Stimulated activated CD4-positive, alpha-beta T cell treated with anti-CD3 and anti-CD28 coated beads, Interleukin-12 subunit alpha, Interleukin-12 subunit beta, amount 100 ng/mL, for 4 hours (primary cell): ENCODE measurements at places on chromosomes 6 and 20.

- DNase-seq, result no peak
These were observed at the start of gene C6orf118 for GRCh38 chr6:165308926-165309731. TSS of gene C6orf118 (minus strand) at chr6:165309605. CDS start at chr6:165309586, 19 bp downstream.

DNA sequence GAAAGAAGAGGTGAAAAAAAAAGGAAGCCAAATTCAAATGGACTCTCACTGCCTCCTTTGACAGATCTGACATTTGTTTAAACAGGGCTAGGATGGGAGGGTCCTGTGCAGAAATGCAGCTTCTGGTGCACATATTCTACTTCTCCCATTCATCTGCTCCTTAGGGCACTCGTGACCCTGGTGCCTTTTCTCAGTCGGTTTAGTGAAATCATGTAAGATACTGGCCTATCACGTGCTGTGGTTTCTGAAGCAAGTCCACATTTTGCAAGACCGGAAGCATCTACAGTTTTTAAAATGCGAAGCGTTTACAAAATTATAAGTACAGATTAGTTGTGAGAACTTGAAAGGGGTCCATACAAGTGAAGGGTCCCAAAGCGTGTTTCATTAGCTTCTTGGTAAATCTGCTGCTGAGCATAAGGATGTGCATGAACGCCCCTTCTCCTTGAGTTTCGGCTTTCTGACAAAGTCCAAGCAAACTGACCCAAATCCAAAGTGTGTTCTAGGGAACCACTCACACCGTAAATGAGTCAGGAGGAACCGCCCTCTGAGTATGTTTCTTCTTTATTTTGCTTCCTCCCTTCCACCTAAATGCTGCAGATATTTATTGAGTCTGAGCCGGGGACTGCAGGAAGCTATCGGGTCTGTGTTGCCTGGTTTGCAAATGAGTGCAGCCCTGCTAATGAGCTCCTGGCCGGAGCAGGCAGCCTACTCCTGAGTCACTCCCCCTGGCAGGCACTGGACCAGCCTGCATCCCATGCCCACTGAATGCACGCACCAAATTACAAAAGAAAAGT, 323.8 kb upstream of the JARID2 start:
- no peak for DNase-seq

GRCh38 chr6:3419624-3420272, 37.1 kb downstream of the SLC22A23 start:
- DNase-seq, result no peak

GRCh38 chr6:27825025-27825793, 87.0 kb downstream of the OR2B2 start:
- no peak for DNase-seq

DNA sequence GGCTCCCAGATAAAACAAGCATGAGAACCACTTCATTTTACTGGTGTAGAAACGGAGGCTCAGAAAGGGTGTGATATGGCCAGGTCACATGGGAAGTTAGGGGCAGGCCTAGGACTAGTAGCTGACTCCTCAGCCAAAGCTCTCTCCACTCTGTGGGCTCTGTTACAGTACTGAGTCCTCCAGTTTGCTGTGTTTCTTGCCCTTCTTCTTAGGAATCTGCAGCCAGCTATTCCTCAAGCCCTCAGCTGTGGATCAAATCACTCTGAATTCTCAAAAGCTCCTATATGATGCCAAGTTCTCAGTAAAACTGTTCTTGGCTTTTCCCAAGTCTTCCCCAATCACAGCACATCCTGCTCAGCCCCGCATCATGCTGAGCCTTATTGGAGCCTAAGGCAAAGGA, 42.5 kb upstream of the ADGRF1 start:
- DNase-seq, result no peak

DNA sequence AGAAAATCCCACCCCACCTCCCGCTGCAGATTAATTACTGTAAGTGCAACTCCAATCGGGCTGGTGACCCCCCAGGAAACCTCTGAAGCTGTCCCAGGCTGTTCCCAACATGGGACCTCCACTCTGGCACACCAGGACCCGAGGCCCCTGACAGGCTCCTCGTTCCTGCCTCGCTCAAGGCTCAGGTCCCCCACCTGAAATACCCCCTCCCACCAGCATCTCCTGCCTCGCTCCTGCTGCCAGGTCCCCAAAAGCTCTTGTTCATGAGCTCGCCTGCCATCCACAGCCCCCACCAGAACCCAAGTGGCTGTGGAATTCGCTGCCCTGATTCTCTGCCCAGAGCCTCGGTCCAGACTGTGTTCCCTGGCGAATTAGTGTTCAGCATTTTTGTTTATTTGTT, 26.1 kb downstream of the NPEPL1 start:
- no peak for DNase-seq

- DNase-seq, result no peak
These were observed 586.8 kb downstream of the RFPL4B start for GRCh38 chr6:112933947-112934346.

DNA sequence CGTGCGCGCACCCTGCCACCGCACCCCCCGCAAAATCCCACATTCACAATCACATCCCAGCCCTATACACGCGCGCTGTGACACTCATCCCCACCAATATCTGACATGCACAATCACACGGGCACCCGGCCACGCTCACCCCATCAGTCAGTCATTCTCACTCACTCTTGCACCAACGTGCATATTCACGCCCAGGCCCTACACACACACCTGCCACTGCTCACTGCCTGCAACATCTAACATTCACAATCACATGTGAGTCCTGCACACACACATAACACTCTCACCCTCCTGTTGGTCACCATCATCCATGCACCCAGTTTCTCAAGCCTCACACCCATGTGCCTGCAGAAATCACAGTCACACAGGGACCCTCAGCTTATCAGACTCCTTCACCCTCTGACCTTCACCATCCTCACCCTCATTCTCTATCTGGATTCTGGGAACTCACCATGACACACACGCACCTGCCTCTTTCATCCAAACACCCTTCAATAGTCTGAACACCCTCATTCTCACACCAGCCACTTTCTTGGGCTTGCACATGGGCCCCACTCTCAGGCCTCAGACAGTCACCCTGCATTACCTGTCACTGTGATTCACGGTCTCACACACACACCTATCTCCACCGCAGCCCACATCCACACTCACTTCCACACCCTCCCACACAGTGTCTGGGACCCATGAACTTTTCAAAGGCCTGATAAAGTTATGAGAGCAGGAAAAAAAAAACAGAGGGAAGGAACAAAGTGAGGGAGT, 748 bp upstream of the ATP9A start:
- no peak for DNase-seq

- no peak for DNase-seq
These were observed 10.9 kb downstream of the CUL9 start for GRCh38 chr6:43192911-43193310.

DNA sequence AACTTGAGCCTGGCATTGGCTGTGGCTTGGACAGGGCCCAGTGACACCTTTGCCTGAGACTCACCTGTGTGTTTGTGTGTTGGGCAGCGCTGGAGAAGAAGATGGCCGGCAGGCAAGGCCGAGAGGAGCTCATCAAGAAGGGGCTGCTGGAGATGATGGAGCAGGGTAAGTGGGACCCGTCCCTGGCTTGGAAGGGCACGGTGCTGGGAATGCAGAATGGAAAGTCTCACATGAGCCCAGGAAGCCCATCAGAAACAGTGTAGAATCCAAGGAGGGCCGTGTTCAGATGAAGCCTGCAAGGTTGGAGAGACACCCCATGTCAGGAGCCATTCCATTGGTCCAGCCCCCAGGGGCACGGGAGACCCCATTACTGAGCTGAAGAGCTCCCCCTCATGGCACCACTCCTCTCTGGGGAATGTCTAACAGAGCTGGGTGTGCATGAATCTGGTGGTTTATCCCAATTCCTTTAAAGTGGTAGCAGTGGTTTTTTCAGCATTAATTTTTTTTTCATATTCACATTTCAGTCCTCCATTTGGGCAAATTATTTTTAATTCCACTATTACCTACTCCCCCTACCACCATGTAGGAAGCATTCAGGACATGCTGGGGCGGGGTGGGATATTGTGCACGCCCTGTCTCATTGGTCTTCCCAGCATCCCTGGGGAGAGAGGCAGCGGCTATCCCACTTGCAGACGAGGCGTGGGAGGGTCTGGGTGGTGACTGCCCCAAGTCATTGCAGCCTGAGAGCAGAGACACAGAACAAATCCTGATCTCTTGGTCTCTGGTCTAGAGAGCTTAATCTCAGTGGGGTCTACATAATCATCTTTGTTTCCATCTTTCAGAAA, 143.6 kb downstream of the PHACTR3 start:
- DNase-seq, result no peak

DNA sequence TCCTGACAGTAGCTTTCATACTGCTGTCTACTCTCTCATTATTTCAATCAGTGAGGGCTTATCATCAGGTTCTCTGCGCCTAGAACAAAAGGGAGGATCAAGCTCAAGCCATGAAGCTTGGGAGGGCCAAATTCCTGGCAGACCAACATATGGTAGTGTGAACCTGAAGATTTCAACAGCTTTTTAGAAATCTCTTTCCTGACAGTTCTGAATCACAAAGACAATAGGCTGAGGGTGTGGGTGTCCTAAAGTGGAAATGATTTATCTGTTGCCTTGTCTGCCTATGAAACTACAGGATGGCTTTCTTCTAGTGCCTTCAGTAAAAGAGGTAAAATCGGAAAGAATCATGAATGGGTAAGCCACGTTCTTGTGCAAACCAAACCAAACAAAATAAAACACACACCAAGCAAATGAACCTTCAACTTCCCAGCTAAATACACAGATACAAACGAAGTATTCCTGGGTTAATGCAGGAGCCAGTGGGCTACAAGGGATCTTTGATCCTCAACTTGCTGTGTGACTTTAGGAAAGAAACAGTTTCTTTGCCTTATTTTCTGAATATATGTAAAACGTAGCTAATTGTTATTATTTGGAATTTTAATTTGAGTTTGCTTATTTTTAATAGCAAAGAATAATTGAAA, 2.7 kb upstream of the RHAG start:
- DNase-seq, result no peak

DNA sequence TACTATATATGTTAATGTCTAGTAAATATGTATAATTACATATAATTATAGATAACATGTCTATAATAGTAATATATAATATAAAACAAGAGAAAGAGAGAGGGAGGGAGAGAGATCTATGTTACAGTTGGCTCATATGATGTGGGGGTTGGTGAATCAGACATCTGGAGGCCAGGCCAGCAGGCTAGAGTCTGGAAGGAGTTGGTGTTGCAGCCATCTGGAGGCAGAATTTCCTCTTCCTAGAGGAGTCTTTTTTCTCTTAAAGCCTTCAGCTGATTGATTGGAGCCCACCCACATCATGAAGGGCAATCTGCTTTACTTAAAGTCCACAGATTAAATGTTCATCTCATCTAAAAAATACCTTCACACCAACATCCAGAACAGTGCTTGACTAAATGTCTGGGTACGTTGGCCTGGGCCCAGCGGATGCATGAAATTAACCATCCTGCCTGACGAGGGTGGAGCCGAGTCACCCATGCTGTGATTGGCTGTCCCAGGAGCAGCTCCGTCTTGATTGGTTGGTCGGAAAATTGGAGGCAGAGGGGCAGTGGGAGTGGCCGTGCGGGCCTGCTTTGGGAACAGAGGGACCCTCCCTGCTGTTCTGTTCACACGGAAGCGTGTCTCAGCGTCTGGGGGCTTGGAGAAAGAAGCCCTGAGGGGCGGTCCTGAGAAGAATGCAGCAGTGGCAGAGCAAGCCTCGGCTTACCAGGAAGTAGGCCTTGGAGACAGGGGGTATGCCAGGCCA, 392.4 kb downstream of the QKI start:
- no peak for DNase-seq

GRCh38 chr6:78850621-78851020, 16.7 kb upstream of the IRAK1BP1 start:
- DNase-seq, result no peak

DNA sequence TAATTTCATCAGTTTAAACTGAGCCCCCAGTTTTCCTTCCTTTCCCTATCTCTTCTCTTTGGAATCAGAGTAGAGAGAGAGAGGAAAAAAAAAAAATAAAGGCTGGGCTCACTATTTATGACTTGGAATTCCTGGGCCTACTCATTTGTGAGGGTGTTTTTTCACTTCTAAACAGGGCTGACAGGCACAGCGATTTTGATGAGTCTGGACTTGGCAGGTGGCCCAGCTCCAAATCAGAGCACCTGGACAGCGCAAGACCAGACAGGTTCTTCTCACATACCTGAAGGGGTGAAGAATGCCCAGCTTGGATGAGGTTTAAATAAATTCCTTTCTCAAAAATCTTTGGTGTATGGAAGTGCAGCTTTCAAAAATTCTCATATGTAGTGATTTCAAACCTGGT, 122.2 kb downstream of the KIF13A start:
- DNase-seq, result no peak

- no peak for DNase-seq
These were observed 85.4 kb upstream of the NXT1 start for GRCh38 chr20:23265226-23265625.

DNA sequence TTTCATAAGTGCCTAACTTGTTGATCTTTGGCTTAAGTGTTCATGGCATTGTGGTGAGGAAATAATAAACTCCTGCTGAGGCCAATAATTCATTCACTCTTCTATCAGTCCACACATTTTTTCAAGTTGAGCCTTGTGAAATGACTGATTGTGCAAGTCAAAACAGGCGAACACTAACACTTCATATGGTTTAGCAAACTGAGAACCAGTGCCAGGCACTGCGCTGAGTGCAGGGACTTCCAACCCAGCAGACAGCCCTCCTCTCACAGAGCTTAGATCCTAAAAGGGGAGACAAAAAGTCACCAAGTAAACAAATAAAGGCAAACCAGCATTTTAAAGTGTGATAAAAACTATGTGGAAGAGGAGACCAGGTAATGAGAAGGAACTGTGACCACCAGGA, 435.0 kb downstream of the PTPRT start:
- no peak for DNase-seq

- DNase-seq, result no peak
These were observed 21.5 kb downstream of the NOX3 start for GRCh38 chr6:155434096-155434495.

DNA sequence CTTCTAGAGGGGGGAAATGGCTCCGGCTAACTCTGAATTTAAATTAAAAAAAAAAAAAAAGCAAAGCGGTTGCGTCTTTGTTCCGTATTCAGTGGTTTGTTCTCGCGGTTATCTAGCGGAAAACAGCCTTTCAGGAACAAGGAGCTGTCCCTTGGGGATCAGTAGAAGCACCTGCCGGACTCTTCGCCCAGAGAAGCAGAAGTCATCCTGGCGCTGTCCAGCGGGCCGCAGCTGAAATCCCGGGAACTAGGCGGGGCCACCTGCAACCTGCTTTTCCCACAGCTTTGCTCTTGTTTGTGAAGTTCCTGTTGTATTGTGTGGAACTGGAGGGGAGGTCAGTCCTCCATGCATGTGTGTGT, 43.9 kb upstream of the GJE1 start:
- no peak for DNase-seq

DNA sequence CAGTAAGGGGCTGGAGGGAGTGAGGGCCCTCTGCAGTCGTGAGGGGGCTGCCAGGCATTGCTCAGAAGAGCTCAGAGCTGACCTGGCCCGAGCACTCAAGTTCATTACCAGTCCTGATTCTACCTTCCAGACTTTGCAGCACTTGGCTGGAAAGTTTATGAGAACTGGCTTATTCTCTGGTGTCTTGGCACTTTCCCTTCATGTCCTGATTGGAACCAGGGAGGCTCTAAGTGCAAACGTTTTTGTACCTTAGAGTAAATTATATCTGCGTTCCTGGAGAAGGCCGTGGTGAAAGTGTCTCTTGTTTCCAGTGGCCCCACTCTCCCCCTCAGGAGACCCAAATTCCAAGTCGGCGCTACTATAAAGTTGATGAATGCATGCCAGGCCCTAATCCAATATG, 402.3 kb downstream of the CDC5L start:
- no peak for DNase-seq
